ENCODE measurements at places on chromosomes 3 and 15.

- DNase-seq: no peak
Observed at GRCh38 chr15:90982135-90982534, 12.2 kb downstream of the PRC1 start.

DNA sequence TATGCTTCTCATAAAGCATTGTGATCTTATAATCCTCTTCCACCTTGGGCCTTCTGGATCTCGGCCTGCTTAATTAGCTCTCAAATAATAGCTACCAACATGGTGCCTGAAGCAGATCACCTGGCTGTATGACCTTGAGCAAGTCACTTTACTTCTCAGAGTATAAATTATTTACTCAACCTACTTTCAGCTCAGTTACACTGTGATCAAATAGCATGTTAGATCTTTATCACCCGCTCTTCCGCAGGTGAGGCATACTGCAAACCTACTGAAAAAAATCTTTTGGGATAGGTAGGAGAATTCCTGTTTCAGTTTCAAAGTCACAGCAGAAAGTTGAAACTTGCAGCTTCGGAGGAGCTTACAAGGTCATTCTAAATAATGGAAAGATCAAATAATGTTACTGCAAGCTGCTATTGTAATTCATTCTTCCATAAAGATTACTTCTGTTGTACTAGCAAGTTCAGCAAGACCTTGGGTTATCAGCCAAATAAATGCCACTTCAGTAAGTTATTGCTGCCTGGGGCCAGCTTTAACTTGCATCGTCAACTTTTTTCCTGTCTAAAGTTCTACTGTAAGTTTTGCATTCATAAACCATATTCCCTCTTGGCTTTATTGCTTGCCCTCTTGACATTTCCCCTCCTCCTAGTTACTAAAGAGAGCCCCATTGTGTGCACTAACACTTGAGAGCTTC lies 268.4 kb upstream of the ATP11B start:
- DNase-seq: no peak

DNA sequence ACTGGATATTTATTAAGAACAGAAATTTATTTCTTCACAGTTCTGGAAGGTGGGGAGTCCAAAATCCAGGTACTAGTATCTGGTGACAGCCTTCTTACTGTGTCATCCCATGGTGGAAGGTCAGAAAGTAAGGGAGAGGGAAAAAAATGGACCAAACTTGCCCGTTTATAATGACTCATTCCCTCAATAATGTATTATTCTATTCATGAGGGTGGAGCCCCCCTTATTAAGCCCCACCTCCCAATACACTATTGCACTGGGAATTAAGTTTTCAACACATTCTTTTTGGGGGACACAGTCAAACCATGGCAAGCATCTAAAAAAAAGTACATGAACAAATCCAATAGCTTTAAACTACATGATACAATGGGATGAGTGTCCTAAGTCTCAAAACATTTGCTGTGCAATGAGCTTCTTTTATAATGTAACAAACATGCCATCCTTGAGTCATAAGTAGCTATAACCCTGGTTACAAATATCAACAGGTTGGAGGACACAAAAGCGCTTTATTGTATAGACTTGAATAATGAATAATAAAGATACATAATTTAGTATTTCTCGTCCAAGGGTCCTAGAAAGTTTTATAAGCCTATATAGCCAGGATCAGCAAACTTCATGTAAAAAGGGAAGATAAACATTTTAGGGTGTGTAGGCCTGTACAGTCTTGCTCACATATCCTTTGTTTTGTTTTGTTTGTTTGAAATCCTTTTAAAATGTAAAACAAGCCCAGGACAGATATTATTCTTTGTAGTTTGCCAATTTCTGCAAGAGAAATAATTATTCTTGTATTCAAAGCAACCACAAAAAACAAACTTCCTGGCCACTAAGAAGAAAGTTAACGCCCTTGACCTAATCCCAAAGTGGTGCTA lies 160.6 kb upstream of the RAP2B start:
- no peak for DNase-seq

- peak; percentile 35 for DNase-seq
Observed at GRCh38 chr3:87006844-87007439, 16.0 kb upstream of the VGLL3 start.

GRCh38 chr3:98599647-98600411 lies 6.4 kb upstream of the CPOX start:
- DNase-seq: no peak

- DNase-seq: no peak
Observed at GRCh38 chr3:11581237-11582190, 62.2 kb downstream of the VGLL4 start.

DNA sequence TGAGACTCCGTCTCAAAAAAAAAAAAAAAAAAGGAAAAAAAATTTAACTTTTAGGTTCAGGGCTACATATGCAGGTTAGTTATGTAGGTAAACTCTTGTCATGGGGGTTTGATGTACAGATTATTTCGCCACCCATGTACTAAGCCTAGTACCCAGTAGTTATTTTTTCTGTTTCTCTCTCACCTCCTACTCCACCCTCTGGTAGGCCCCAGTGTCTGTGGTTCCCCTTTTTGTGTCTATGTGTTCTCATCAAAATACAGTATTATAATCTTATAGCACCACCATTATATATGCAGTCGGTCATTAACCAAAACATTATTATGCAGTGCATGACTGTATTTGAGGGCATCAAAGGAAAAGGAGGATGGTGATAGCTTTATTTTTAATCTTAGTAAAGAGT lies 47.3 kb downstream of the CHP1 start:
- peak; percentile 37 for DNase-seq

- DNase-seq: peak; percentile 81
Observed at GRCh38 chr15:91032919-91033803, 10.8 kb upstream of the VPS33B start.

DNA sequence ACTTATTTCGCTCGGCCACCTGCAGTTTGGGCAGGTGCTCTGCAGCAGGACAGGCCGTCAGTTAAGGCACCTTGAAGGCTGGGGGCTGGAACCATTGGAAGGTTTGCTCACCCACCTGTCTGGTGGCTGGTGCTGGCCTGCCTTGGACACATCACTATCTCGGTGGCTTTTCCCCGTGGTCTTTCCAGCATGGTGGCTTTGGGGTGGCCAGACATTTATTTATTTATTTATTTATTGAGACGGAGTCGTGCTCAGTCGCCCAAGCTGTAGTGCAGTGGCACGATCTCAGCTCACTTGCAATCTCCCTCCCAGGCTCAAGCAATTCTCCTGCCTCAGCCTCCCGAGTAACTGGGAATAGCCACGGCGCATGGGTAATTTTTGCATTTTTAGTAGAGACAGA lies 11.7 kb downstream of the ISG20 start:
- DNase-seq: no peak

- DNase-seq: no peak
Observed at GRCh38 chr3:170211668-170212067, 10.6 kb upstream of the PRKCI start.

DNA sequence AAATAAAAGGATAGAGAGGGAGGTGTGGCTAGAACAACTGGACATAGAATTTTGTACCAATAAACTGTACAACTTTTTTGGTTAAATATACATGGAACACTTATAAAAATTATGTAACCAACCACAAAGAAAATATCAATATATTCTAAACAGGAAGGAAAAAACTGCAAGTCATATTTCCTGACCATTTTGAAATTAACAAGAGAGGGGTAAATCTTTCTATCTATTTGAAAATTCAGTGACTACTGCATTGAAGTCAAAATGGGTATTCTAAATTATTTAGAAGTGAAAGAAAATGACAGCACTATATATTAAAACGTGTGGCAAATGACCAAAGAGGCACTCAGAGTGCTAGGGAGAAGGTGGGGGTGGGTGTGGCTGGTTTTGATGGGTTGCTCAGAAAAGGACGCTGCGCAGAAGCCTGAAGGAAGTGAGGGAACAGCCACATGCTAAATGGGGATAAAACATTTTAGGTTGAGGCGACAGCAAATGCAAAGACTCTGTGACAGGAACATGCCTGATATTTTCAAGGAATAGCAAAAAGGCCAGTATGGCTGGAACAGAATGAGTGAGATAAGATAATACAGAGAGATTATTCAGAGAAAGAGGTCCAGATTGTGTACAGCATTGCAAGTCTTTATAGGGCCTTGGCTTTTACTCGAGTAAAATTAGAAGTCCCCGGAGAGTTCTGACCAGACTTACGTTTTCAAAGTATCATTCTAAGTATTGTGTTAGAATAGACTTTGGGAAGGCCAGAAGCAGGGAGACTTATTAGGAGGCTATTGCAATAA lies 41.1 kb downstream of the ERICH6 start:
- peak; percentile 23 for DNase-seq

DNA sequence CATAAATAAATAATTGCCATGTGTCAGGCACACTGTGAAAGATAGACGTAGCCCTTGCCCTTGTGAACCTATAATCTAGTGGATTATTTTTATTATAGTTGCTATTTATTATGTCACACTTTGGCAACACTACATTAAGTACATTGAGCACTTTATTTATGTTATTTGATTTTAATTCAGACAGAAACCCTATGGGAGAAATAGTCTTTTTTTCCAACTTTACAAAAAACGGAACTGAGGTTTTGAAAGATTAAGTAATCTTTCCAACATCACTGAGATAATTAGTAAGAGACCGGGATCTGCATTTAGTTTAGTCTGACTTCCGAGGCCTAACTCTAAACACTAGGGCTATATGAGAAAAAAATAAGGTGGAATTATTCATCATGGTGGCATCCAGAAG lies 2.8 kb upstream of the FILIP1L start:
- DNase-seq: no peak

- no peak for DNase-seq
Observed at GRCh38 chr3:70990723-70991122, 592.8 kb downstream of the FOXP1 start.

DNA sequence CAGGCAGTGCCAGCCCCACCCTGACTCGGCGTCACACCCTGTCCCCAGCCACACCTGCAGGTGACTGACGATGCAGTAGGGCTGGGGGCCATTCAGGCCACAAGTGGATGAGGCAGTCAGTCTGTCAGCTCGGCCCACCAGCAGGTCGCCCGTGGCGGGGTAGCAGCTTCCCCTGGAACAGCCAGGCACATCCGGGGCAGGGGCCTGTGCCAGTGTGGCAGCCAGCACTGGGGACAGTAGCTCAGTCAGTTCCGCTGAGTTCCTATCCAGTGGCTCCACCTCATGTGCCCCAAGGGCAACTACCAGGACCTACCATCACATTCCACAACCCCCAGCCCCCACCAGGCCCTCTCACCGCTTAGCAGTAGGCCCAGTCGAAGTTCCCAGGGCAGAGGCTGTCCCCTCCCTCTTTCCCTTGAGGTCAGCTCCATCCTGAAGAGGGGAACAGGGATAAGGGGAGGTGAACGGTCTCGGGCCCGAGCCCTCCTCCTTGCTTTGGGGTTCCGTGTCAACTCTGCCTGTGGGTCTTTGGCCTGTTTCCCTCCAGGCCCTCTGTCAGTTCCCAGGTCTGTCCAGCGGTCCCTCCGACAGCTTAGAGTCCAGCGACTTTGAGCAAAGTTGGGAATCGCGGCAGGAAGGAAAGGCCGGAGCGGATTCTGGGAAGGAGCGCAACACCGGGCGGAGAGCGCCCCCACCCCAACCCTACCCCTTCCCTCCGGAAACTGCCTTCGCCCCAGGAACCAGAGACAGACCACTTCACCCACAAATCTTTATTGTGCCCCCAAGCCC lies at the start of gene LAMB2:
Gene LAMB2, minus strand, starts transcription at position 614 of the 789 bp plus-strand sequence. Its CDS starts 183 bp downstream, at position 431.
- peak; percentile 35 for DNase-seq

DNA sequence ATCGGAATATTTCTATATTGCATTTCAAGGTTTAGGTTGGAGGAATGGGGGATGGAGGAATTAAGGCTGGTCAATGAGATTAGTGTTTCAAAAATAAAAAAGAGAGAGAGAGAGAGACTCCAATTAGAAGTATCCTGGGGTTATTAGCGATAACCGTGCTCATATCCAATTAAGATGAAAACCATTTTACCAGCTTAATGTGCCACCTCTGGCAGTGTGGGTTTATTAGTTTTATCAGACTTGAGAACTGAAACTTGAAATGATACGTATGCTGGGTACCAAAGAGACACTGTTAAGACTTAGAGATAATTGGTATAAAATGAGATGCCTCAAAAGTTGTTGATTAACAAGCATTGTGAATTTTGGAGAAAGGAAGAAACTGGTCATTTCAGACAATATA lies 251.5 kb upstream of the NR2F2 start:
- no peak for DNase-seq

DNA sequence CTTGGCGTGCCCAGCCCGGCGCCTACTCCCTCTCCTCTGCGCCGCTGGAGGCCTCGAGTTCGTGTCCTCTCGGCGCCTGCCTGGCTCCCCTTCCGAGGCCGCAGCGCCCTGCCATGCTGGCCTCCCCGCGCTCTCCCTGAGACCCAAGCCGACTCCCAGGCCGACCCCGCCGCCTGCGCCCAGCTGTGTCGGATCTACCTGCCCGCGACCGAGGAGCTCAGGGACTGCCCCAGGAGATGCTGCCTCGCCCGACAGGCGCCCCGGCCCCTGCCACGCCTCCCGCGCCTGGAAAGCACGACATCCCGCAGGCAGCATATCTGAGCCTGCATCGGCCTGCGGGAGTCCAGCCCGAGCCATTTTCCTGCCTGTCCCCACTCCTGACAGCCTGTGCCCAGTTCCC lies 16.1 kb downstream of the PAQR9 start:
- no peak for DNase-seq

DNA sequence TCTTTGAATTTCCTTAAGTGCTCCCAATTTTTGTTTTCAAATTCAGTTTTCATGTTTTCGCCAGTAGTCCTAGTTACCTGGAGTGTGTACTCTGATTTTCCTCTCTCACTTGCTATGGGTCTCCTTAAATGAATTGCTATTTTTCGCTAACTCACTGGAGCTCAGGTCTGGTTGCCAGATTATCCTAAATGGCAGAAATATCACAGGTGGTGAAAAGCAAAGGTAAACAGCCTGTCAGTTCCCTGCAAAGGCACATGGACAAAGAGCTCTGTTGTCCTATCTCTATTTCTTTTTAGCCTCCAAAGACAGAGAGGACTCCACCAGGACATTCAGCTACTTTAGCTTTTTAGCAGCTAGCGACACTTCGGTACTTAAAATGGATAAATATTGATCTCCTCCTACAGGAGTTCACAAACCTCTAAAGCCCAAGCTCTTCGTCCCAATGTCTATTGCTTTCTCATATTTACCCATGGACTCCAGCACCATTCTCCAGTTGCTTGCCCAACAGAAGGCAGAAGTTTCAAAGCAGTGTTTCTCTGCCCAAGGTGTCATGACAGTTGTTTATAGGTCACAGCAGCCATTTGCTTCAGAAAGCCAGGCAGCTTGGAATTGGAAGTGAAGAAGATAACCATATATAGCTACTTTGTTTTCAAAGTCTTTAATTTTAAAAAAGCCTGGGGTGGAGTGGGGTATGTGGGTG lies 12.3 kb downstream of the ZBTB20 start:
- no peak for DNase-seq

GRCh38 chr3:159938714-159939113 lies 49.9 kb upstream of the IL12A start:
- DNase-seq: no peak

GRCh38 chr3:14503033-14503705 lies 37.0 kb downstream of the GRIP2 start:
- no peak for DNase-seq

- no peak for DNase-seq
Observed at GRCh38 chr15:101063212-101063611, 144.1 kb downstream of the LRRK1 start.

DNA sequence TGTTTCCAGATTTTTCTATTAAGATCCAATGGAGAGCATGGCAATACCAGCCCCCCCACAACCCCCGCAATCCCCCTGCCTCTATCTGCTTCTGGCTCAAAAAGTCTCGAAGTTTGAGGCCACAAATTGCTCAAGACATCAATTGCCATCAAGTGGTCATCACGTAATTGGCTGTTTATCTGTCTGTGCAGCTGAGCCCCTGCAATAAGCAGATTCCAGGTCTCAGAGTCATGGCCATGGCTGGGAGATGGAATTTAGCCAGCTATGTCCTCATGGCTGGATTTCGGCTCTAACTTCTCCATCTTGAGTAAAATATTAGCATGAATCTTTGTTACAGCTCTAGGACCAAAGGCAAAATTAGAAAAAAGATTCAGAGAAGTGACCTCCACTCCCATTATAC lies 22.7 kb downstream of the SSUH2 start:
- DNase-seq: no peak

Measured in hematopoietic multipotent progenitor cell treated with erythropoietin and hydrocortisone succinate and interleukin-3 and kit ligand, for 6 days (in vitro differentiated cells).